Stimulated activated CD8-positive, alpha-beta memory T cell treated with anti-CD3 and anti-CD28 coated beads, Interleukin-4, amount 100 ng/mL, for 1 hour (primary cell): ENCODE measurements at places on chromosomes 2 and 18.

GRCh38 chr2:121643877-121644276 lies 5.4 kb downstream of the CLASP1 start:
- no peak for DNase-seq

GRCh38 chr18:58653814-58654509 lies 17.3 kb upstream of the MALT1 start:
- DNase-seq: no peak

DNA sequence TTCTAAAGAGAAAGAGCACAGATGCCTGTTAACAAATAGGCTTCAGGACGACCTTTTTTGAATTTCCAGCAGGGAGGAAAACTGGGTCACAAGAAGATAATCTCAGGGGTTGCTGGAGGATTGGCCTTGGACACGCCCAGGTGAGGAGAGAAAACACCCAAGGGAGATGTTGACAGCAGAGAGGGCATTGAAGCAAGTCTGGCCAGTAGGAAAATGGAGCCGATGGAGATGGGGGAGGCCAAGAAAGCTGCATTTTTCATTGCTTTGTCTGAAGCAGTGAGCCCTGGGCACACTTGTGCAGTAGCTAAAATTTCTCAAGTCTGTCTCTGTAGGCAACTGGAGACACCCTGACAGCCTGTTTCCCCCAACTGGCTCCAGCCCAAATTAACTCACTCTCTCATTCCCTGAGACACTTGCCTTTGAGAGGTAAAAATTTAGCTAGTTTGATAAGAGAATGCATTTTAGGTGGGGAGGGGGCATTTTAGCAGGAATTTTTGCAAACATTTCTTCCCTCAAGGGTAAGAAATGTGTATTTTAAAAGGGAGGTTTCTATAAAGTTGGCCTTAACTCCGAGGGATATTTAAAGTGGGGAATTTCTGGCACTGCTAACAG lies 165.5 kb downstream of the TGIF1 start:
- no peak for DNase-seq

GRCh38 chr2:204335451-204336058 lies 209.7 kb upstream of the PARD3B start:
- DNase-seq: no peak

GRCh38 chr2:35501076-35501475 lies 854.5 kb upstream of the CRIM1 start:
- DNase-seq: no peak

GRCh38 chr2:201307876-201308275 lies 47.5 kb downstream of the CASP8 start:
- DNase-seq: no peak

DNA sequence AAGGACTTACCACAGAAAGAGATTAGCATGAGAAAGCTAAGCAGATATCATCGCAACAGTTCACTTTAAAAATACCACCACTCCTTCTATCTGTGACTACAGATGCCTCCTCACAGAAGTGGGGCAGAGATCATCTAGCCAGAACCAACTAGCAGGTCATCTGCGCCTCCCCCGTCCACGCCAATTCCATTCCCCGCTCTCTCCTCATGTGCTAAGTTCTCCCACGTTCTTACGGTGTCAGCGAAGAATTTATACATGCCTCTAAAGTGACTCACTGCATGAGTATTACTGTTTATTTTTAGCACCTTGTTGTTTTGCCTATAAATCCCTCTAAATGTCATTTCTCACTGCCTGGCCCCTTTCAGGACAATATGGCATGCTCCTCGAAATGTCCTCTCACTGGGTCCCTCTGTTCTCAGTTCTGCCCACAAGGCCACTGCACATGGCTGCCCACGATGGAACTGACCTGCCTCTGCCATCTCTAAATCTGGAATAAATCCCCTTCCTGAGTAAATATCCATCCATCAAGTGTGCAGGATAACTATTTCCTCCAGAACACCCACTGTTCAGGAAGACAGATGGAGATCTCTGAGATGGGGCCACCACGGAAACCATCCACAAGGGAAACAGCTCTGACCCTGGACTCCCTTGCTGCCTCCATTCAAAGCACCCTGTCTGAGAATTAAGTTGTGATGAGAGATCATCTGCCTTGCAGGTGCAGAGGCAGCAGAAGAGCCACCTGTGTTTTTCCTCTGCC lies 137.7 kb downstream of the IRS1 start:
- no peak for DNase-seq

- DNase-seq: no peak
Measured at GRCh38 chr18:37671119-37671518, 105.5 kb upstream of the CELF4 start.

DNA sequence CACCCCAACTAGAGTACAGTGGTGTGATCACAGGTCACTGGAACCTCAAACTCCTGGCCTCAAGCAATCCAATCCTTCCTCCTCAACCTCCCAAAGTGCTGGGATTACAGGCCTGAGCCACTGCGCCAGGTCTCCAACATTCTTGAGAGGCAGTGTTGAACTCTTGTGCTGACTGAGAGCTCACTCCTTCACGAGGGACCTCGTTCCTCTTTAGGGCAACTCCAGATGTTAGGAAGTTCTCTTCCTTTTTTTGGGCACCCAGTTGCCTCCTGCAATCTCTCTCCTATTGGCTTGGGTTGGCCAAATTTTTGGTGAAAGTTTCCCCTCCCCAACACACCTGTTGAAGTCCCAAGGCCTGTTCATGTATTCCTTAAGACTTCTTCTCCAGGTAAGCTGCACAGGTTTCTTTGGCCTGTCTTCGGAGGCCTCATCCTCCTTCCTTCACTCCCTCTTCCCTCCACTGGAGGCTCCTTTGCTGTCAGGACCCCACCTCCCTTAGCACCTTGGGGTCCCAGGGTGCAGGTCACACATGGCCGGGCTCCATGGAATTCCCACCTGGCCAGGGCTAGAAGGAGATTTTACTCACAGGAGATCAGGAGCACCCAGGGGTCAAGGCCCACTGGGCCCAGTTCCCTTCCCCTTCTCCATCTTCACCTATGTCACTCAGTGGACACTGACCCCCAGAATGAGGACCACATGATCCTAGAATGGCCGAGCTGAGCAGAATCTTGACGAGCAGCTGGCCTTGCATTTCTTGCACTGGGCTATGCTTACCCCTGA lies 94.6 kb upstream of the SMAD2 start:
- DNase-seq: no peak

DNA sequence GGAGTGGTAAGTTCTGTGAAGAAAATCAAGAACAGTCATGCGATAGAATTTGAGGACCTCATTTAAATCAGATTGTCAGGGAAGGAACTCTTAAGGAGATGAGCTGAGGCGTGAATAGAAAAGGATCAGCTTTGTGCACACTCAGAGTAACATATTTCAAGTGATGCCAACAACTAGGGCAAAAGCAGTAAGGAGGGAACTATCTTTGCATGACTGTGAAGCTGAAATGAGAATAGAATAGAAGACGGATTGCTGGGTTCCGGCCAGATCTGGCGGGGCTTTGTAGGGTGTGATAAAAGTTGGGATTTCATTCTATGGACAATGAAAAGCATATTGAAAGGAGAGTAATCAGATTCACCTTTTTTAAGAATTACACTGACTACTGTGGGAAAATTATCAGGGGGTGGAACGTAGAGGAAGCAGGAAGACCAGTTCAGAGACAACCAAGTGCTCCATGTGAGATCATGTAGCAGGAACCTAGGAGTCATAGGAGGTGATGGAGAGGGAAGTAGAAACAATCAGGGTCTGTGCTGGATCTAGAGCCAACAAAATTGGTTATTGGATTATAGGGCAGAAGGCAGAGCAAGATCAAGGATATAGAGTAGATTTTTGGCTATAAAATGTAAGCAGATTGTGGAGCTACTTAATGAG lies 884.3 kb downstream of the DCC start:
- DNase-seq: no peak

DNA sequence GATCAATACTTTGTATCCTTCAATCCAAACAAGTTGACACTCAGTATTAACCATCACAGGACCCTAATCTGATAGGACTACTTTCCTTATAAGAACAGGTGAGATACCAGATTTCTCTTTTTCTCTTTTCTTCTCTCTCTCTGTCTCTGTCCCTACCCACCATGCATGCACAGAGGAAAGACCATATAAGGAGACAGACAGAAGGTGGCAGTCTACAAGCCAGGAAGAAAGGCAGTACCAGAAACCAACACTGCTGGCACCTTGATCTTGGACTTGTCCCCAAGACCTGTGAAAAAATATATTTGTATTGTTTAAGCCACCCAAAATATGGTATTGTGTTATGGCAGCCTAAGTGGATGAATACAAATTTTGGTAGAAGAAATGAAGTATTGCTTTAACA lies 156.2 kb upstream of the KCNH7 start:
- DNase-seq: no peak

- no peak for DNase-seq
Measured at GRCh38 chr2:240362826-240363745, 72.4 kb upstream of the GPC1 start.

GRCh38 chr2:195021711-195022507 lies 635.1 kb upstream of the SLC39A10 start:
- no peak for DNase-seq

DNA sequence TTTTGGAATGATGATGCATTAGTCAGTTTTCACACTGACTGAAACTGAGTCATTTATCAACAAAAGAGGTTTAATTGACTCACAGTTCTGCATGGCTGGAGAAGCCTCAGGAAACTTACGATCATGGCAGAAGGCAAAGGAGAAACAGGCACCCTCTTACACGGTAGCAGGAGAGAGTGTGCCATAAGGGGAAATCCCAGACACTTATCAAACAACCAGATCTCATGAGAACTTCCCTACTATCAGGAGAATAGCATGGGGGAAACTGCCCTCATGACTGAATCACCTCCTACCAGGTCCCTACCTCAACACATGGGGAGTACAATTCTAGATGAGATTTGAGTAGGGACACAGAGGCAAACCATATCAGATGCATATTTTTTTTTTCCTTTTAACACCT lies 504.5 kb upstream of the VRK2 start:
- DNase-seq: no peak
